ENCODE measurements at places on chromosomes 7 and 10.
A peak's percentile ranks its signal among the peaks of the same experiment; 100 is the strongest.

- no peak for DNase-seq
These were observed 828.8 kb upstream of the MBL2 start for GRCh38 chr10:53601260-53601875.

DNA sequence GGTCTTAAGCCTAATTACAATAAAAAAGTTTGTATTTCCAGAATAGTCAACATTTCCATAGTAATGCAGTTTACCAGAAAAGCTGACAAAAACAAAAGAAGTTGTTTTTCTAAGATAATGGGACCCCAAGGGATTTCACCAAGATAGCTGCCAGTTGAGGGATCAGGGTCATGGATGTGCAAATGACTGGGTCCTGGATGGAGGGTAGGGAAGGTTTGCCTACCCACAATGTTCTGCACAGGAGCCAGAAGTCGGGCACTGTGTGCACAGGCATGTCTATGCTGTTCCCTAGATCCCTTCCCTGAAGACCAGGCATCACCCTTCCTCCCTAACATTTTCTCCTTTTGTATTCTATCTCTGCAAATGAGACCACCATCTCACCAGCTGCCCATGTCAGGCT is 94.1 kb upstream of the FAM133B start:
- DNase-seq = no peak

- DNase-seq = peak; percentile 37
These were observed 19.0 kb downstream of the ADCYAP1R1 start for GRCh38 chr7:31070991-31071644.

DNA sequence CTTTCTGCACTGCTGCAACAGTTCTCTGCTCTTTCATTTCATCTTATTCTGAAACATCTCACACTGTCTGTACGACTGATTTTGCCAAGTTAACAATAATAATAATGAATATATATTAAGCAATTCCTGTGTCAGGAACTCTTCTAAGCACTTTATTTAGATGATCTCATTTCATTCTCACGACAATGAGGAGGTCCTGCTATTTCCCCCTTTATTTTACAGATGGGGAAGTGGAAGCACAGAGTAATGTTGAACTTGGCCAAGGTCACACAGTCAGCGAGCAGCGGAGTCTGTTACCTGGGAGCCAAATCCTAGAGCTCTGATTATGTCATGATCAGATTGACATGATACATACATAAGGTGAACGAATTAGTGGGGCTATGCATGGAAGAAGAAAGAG is 5.8 kb downstream of the MRC1 start:
- DNase-seq = no peak

- no peak for DNase-seq
These were observed 180.4 kb downstream of the TSPAN12 start for GRCh38 chr7:120677535-120677934.

GRCh38 chr10:97434055-97434454 is 8.1 kb downstream of the PGAM1 start:
- DNase-seq = no peak

- no peak for DNase-seq
These were observed 76.7 kb downstream of the CALD1 start for GRCh38 chr7:134856091-134856490.

DNA sequence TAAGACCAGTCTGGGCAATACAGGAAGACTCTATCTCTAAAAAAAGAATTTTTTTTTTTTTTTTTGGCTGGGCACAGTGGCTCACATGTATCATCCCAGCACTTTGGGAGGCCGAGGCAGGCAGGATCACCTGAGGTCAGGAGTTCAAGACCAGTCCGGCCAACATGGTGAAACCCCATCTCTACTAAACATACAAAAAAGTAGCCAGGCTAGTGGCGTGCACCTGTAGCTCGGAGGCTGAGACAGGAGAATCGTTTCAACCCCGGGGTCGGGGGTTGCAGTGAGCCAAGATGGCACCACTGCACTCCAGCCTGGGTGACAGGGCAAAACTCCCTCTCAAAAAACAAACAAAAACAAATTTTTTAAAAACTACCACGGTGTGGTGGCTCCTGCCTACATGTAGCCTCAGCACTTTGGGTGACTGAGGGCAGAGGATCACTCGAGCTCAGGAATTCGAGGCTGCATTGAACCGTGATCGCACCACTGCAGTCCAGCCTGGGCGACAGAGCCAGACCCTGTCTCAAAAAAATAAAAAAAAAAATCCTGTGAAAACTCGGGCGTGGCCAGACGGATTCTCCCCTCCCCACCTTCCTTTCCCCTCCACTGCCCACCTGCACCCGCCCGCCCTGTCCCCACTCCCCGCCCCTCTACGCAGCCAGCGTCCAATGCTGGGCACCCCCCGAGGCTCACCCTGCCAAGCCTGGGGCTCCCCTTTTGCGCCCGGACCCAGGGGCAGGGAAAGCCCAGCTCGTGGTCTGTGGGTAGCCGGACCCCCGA is 745 bp upstream of the ORAI2 start:
- no peak for DNase-seq

DNA sequence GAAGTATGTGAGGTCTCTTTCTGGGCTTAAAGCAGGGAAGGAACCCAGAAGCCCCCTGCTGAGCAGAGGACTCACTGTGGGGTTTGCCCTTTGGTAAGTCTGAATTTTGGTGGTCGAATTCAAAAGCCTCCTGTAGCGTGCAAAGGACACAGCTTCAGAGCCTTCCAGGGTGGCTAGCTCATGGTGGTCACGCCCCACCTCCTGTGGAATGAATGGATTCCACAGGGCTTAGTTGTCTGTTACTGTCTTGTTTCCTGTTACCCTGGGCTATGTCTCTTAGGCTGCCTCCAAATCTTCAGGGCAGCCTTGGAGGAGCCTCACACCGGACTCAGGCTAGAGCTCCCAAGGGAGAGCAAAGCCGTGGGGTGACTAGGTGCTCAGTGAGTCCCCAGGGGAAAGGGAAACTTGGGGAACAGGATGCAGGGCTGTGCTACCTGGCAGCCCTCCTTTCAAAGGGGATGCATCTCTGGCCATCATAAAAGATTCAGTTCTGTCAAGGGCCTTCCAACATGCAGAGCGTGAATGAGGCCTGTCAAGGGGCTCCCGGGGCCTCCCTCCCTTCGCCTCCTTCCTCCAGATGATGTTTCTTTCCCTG is 211.7 kb downstream of the CCSER2 start:
- no peak for DNase-seq

DNA sequence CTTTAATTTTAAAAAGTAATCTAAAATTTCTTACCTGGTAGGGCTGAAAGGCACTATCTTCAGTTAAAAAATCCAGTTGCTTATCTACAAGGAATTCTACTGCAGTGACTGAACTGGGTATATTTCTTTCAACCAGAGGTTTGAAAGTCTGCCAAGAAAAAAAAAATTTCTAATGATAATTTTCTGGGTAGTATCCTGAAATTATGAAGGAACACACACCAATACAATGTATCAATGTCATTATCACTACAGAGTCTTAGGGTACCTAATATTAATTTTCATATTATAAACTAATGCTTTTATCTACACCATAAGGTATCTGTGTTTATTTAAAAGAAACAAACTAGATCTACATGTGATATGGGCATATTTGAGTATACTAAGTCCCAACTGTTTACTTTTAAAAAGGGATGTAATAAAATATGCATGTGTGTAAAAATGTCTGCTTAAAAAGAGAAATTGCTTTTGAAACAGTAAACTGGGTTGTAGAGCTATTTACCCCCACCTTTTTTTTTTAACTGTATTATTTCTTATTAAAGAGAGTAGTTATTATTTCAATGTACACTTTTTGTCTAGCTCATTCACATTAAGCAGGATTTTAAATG is 131.6 kb downstream of the NRBF2 start:
- no peak for DNase-seq

DNA sequence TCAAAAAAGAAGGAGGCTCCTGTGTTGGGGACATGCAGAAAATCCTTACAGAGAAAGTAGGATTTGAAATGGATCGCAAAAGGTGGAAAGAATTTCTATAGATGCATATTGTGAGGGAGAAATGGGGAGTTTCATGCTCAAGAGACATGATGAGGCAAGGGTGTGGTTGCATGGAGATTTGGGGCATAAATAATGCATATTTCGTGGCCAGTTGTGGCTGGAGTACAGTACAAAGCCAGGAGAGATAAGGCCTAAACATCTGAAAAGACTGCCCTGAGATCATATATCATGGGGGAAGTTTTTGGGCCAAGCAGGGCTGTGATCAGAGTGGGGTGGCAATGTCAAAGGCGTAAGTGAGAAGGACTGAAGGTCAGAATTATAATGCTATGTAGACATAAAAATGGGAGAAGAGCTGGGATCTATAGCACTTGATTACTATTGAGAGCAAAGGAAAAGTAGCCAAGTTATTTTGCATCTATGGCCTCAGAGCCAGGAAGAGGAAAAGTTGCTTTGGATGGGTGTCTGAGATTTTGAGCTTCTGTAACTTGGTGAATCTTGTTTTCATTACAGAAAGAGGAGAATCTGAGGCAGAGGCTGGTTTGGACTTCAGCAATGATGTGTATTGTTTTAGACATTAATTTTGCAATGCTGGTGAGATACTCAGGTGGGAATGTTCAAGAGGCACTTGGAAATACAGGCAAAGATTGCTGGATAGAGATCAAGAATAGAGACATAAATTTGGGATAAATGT is 166.6 kb downstream of the INHBA start:
- DNase-seq = no peak
